ENCODE measurements at places on chromosomes 13 and 19.

- no peak for DNase-seq
These were observed 13.5 kb downstream of the ERICH4 start for GRCh38 chr19:41456342-41456918.

DNA sequence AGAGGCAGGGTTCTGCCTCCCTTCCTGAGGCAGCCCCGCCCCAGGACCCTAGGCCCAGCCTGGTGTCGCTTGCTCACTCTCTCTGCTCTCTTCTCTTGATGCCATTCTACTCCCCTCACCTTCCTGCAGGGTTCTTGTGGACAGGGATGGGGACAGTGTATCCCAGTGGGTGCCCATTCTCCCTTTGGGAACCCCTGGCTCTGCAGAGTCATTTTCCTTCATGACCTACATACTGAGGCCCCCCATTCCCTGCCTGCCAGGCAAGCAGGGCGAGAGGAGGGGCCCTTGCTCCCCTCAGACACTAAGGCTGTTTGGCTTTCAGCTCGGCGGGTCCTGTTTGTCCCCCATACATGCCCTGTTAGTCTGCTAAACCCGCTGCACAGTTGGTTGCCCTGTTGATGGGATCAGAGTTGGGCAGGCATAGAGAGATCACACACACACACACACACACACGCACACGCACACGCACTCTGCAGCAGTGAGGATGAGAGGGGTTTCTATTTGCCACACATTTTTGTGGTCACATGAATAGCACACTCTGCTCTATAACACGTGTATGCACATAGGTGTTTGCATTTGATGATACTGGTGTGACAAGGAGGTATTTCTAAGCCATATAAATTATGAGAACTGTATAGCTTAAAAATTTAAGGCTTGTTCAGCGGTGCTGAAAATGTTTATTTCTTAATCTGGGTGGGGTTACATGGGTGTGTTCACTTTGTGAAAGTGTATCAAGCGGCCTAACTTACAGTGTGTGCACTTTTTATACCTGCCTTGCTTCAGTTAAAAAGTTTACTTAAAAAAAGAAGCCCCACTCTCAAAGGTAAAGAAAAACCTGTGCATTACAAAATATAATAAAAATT, 20.3 kb downstream of the NFIX start:
- no peak for DNase-seq

- DNase-seq: no peak
These were observed 16.6 kb downstream of the GNA15 start for GRCh38 chr19:3152419-3152780.

- peak; percentile 98 for DNase-seq
These were observed at the start of gene ZSCAN18 for GRCh38 chr19:58097781-58098681. Gene ZSCAN18 (minus strand): TSS chr19:58098231. CDS start chr19:58090267, 7,964 bp downstream.
